Mesothelial cell of epicardium (in vitro differentiated cells): ENCODE measurements at places on chromosomes 12 and 14.

DNA sequence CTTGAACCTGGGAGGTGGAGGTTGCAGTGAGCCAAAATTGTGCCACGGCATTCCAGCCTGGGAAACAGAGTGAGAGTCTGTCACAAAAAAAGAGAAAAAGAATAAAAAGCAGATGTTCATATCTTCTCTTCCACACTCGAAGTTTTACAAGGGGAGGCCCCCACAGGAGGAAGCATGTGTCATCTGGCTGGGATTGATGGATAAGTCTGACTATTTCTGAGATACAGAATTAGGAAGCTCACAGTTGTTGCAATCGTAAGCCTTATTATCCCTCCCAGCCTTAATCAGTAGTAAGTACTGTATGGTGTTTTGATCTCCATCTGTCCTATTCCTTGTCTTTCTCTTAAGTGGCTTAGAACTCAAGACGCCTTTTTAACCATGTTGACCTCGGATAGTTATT, 31.9 kb upstream of the RASSF8 start:
- DNase-seq = no peak

DNA sequence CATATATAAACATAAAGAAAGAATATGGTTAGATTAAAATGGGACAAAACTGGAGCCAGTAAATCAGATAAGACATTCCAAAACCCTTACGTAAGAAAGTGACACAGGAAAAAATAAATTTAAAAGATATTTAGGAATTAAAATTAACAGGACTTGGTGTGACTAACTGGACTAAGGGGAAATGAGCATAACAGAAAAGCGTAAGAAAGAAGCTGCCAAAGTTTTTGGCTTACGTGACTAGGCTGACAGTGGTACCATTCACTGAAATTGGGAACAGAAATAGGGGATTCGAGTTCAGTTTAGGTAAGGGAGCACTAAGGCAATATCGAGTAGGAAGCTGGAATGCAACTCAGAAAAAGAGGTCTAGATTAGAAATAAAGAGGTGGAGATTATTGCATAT, 7.8 kb downstream of the CDK17 start:
- no peak for DNase-seq

DNA sequence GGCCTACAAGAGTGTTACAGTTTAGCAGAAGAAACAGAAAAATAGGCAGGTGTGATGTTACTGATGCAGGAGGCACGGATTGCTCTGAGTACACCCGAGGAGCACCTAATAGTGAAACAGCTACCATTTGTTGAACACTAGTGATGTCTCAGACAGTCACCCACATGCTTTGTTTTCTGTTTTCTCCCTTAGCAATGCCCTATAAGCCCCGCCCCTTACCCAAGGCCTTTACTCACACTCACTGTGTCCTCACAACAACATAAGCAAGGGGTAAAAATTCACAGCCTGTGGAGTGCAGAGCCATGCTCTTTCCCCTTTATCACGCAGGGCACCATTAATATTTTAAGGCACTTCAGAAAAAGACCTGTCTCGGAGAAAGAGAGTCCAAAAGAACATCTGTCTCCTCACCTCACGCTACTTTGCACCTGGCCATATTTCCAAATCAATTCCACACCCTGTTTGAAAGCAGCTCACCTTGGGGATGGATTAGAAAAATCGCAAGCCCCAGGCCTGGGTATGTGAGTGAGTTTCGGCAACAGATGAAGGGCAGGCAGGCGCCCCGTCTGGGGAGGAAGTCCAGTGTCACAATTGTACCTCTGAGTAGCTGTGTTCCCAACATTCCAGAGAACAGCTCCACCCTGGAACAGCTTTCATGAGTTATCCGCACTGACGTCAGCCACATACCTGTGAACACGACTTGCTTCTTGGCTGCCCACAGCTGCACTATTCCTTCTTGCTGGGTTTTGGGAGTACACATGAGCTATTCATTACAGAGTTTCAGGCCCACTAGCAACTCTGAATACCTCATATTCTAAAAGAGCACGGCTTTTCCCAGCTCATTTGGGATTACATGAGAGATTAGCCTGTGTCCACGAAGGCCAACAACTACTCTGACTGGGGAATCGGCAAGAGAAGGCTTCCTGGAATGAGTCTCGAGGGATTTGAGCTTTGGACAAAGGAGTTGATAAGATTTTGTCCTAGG, 26.0 kb downstream of the MAPK1IP1L start:
- DNase-seq = no peak

DNA sequence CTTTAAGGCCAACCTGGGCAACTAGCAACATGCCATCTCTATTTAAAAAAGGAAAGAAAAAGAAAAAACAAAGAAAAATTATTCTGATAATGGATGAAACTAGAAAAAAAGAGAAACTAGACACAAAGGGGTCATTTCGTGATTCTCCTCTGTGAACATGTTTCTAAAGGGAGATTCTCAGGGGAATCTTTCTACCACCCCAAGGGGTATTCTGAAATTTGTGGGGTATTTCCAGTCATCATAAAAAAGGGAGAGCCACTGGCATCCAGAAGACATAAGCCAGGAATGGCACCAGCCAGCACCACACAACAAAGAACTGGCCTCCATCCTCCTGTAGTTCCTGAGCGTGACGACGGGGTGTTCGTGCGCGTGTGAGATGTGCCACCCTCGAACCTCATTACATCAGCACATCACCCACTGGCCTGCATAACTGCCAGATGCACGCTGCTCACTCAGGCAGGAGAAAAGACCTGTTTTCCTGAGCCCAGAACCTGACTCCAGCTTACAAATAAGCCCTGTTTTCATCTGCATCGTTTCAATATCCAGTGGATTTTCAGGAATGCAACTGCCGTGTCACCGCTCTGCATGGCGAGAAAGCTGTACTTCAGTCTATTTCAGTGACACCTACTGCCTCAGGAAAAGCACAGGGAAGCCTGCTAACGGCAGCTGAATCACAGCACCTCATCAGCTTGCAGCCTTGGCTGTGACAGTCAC, 23.9 kb downstream of the STX2 start:
- DNase-seq = no peak

- no peak for DNase-seq
These were observed 632 bp downstream of the NYNRIN start for GRCh38 chr14:24399447-24399822.

DNA sequence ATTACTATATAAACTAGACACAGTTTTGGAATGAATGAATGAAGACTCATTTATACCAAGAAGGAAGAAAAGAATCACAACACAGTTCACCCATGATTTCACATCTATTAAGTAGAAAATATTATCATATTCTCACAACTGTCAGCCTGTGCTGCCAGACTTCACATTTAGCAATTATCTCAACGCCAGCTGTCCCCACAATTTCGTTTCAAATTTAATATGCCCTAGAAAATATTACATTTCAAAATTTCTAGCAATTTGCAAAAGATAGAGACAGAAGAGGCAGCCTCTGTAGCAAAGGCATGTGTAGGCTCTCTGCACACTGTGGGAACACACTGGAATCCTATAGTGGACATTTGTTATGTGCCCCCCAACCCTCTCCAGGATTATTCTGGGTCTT, 83.6 kb downstream of the ANKS1B start:
- no peak for DNase-seq

GRCh38 chr14:101362529-101363260, 198.6 kb upstream of the DIO3 start:
- DNase-seq = no peak

GRCh38 chr14:75562089-75562488, 16.3 kb upstream of the FLVCR2 start:
- no peak for DNase-seq

GRCh38 chr14:75371297-75371696, 56.5 kb upstream of the JDP2 start:
- DNase-seq = no peak
